Omental fat pad (tissue), 4 donors: ENCODE measurements at places on chromosomes 13 and 19. TPM values are rescaled to one million over a fixed set of nuclear protein-coding genes. Genes with fewer than 3 reads are reported as not detected.

GRCh38 chr19:1065606-1066109 lies 1.3 kb upstream of the ARHGAP45 start:
- no peak for DNase-seq

- DNase-seq: no peak
Observed at GRCh38 chr13:77697217-77698103, at the start of gene SLAIN1. Gene SLAIN1 (plus strand): TSS chr13:77697687. CDS start chr13:77697914, 227 bp downstream.

DNA sequence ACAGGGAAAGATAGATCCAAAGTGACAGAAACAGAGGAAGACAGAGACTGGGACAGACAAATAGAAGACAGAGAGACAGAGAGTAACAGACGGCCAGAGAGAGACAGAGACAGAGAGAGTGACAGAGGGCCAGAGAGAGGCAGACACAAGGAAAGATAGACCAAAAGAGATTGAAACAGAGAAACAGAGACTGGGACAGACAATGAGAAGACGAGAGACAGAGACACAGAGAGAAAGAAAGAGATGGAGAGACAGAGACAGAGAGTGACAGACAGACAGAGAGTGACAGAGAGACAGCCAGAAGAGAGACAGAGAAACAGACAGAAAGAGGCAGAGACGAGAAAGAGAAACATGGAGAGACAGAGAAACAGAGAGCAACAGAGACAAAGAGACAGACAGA lies 127.3 kb downstream of the UQCRFS1 start:
- no peak for DNase-seq

DNA sequence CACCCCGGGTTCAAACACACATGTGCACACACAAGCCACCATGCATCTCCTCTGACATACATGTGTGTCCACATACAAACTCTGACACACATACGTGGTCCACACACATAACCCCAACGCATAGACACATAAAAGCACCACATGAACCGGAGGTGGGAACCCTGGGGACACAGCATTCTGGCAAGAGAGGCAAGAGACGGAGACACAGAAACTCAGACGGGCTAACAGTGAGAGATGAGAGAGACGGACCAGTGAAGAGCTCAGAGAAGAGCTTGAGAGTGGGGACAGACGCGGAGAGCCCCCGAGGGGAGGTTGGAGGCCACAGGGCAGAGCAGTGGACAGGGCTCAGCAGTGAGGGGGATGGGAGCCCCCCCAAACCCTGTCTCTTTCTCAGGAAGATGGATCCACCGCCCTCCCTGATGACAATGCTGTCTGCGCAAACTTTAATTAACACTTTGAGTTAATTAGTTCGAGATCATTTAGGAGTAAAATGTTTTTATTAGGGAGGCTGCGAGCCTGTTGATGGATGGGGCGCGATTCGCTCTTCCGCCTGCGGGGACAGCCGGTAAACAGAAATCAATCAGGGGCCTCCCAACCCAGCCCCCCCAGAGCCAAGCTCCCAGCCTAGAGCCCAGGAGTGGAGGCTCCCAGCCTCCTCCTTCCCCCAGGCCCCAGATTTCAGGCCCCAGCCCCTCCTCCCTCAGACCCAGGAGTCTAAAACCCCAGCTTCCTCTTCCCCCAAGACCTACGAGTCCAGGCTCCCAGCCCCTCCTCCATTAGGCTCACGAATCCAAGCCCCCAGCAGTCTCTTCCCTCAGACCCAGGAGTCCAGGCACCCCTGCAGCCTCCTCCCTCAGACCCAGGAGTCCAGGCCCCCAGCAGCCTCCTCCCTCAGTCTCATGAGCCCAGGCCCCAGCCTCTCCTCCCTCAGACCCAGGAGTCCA lies 9.5 kb upstream of the ERFL start:
- DNase-seq: no peak

DNA sequence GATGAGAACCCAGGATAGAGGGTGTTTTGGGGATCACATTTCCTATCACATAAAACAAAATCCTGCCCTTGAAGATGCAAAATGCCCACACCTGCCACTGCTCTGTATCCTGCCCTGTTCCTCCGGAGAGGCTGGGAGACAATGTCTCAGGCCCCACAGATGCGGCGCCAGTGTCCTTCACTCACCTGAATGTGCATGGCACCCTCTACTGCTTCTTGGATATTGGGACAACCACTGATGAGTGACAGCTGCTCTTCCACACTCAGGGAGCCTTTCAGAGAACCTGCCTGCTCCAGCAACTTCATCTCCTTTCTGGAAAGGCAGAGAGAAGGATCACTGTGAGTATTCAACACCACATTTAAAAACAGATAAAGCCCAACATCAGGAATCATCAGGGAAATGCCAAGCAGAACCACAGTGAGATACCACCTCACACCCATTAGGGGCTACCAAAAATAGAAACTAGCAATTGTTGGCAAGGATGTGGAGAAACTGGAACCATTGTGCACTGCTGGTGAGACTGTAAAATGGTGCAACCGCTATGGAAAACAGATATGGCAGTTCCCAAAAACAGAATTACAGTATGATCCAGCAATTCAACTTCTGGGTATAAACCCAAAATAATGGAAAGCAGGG lies 36.4 kb downstream of the CRYL1 start:
- no peak for DNase-seq

DNA sequence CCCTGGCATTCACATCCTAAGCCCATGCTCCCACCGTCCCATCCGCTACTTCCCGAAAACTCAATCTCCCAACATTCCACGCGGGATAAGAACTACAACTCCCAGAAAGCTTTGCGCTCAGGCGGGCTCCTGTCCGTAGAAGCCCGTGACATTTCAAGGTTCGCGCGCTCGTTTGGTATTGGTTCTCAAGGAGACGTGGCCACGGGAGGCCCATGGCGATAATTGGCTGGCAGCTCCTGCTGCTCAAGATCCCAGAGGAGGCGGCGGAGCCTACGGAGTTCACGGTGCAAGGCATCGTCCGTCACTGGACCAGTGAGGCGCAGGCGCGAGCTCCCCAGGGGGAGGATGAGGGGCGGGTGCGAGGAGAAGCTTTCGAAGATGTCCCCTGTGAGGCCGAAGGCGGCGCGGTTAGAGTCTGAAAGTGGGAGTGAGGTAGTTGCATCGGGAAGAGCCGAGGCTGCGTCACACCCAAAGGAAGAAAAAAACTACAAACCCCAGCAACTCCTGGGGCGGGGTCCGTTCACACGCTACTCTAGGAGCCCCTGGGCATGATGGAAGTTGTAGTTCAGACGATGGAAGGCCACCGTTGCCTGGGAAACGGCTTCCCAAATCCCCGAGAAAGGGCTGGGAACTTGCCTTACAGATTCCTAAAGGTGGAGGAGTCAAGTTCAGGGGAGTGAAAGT lies 1.2 kb upstream of the MAMSTR start:
- peak; percentile 99 for DNase-seq

DNA sequence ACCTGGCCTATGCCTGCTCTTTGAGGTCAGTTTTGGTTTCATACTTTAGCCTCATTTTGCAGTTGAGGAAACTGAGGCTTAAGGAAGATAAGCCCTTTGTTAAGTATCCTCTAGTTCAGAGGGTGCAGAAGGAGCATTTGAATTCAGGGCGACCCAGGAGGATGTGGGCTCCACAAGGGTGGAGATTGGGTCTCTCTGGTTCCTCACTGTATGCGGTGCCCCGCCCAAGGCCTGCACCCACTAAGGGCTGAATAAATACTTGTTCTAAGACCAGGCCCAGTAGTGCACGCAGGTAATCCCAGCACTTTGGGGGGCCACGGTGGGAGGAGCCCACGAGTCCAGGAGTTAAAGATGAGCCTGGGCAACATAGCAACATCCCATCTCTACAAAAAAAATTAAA lies 768 bp upstream of the SLC44A2 start:
- no peak for DNase-seq

DNA sequence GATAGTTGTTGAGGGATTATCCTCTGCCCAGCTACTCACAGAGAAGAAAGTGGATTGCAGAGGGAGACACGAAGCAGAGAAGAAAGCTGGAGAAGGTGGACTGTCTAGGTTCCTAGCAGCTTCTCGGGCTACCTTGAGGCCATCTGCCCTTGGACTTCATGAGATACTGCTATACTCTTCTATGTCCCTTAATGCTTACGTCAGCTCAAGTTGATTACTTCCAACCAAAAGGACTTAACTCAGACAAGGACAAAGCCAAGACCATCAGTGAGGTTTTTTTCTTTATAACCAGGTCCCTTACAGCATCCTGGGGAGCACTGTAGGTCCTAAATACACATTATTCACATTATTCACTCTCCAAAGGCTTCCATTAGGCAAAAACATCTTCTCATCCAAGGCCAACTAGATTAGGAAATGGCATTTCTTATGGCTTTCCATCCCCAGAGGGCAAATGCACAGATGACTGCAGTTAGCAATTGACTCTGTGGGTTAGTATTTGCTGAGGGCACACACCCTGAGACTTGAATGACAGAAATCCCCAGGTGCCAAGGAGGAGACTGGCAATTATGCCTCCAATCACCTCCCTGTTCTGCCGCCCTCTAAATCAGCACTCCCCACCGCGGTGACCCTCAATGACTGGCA lies 4.1 kb upstream of the UBE2L5 start:
- DNase-seq: no peak

- no peak for DNase-seq
Observed at GRCh38 chr13:94557684-94558235, 38.2 kb downstream of the TGDS start.

GRCh38 chr19:4375164-4376027 lies 25.0 kb downstream of the SH3GL1 start:
- no peak for DNase-seq

GRCh38 chr13:76474966-76475365 lies 411.2 kb downstream of the KCTD12 start:
- no peak for DNase-seq

GRCh38 chr13:69948016-69948415 lies 159.6 kb upstream of the ATXN8OS start:
- no peak for DNase-seq

DNA sequence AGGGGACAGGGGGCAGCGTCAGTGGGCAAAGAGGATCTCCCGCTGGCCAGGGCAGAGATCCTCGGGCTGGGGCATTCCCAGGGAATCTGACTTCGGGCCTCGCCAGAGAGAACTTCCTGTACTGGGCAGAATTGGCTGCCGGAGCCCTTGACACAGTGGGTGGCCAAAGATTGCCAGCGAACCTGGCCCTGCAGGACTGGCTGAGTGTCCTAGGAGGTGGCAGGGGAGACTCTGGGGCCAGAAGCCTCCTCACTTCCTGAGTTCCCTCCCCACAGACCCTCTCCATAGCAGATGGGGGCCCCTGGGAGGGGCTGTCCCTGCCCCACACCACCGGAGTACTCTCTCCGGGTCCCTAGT lies 19.3 kb downstream of the DPP9 start:
- DNase-seq: no peak

DNA sequence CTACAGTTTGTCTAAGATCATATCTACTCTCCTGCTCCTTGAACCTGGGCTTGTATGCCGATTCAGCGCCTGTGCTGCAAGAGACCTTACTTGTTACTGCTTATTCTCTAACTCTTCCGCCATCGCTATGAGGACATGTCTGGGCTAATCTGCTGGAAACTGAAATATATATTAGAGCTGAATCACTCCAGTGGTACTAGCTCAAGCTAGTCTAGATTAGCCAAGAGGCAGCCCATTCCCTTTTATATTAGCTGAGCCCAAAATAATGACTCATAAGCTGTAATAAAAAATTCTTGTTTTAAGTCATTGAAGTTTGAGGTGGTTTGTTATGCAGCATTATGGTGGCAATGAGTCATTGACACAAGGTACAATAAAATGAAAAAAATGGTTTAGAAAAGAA lies 52.8 kb downstream of the SLC6A16 start:
- DNase-seq: no peak

- no peak for DNase-seq
Observed at GRCh38 chr13:110341445-110342244, 34.6 kb downstream of the COL4A2 start.

- no peak for DNase-seq
Observed at GRCh38 chr19:10430505-10431253, 10.3 kb downstream of the PDE4A start.

- no peak for DNase-seq
Observed at GRCh38 chr19:288911-289310, 2.3 kb downstream of the PLPP2 start.

DNA sequence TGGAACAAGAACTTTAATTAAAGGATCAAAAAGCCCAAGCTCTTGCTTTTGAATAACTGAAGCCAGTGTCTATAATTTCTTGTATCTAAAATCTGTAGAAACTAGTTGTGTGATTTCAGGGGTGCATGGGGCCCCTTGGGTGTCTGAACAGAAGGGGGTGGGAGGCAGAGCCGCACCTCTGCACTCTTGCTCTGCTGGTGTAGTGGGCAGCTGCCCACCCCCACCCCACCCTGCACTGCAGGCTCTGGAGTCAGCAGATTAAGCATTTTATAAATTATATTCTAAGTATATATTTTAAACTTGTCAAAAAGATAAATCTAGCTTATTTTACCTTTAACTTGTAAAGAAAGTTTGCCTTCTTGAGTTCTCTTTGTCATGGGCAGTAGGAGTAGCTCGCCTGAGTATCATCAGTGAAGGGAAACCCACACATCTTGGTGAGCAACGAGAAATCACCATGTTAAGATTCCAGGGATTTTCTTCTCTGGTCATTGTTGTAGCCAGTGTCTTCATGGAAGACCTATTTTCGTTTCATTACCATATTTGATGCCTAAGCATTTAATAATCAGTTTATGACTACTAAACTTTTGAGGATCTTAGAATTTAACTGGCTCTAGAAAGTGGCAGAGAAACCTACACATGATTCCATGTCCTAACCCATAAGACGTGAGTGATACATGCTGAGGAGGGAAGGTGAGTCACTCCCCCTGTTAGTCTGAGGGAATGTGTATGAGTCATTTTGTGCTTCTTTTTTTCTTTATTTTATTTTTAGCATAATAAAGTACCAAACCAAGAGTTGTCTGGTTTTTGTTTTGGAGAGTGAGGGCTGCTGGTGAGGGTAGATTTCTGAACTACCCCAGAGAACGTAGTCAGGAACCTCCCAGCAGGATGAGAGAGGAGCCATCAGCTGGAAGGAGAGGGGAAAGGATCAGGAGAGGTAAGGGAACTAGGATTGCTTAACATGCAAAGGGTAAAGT lies 7.7 kb downstream of the UBE2L5 start:
- no peak for DNase-seq

- DNase-seq: no peak
Observed at GRCh38 chr13:74145249-74145975, 11.2 kb upstream of the KLF12 start.

DNA sequence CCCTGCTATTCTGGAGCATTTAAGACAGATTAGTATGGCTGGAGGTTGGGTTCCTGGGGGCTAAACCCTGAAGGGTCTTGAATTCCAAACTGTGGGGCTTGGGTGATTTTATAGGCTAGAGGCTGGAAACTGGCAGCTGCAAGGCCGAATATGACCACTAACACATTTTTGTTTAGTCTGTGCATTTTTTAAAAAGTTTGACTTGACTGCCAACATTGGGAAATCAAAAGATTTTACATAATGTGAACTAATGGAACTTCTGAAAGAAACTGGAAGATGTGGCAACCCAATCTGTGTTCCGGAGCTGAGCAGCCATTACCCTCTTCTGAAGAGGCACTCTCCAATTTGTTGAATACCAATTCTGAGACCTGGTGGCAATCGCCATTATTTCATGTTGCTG lies 5.1 kb downstream of the ZNF784 start:
- DNase-seq: no peak

GRCh38 chr13:112066624-112067004 lies 335 bp upstream of the SOX1 start:
- DNase-seq: no peak

- no peak for DNase-seq
Observed at GRCh38 chr19:54928299-54928698, 19.0 kb downstream of the NLRP7 start.

CYP4F8 gene
- total RNA-seq: not detected

DCT gene
- total RNA-seq: 0.60 TPM

CACNA1A gene
- 0.46 TPM for total RNA-seq

ZFP14 gene
- total RNA-seq: 1.4 TPM

GIPR gene
- total RNA-seq: 8.7 TPM

ATP4A gene
- total RNA-seq: not detected

OR7C1 gene
- not detected for total RNA-seq

KRTDAP gene
- not detected for total RNA-seq

PSPN gene
- total RNA-seq: 0.48 TPM
